Urinary bladder (tissue), 4 donors: ENCODE measurements at places on chromosomes 7 and 10.

- DNase-seq, result no peak
These were observed 28.5 kb downstream of the EPC1 start for GRCh38 chr10:32318476-32318896.

DNA sequence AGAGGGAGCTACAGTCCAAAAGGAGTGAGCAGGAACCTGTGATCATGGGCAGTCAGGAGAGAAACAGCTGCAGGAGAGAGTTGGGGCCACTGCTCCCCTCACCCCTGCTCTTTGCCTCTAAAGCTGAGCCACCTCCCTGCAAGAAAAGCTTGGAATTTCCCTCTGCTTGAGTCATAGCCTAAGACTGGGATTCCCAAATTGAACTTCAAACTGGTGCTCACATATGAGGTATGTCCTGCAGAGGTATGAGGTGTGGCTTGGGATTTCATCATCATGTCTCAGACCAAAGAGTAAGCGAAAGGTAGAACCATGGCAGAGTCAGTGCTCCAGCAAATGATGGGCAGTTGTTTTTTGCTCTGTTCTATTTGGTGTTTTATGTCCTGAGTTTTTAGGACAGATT, 237.1 kb upstream of the NRP1 start:
- DNase-seq, result no peak

DNA sequence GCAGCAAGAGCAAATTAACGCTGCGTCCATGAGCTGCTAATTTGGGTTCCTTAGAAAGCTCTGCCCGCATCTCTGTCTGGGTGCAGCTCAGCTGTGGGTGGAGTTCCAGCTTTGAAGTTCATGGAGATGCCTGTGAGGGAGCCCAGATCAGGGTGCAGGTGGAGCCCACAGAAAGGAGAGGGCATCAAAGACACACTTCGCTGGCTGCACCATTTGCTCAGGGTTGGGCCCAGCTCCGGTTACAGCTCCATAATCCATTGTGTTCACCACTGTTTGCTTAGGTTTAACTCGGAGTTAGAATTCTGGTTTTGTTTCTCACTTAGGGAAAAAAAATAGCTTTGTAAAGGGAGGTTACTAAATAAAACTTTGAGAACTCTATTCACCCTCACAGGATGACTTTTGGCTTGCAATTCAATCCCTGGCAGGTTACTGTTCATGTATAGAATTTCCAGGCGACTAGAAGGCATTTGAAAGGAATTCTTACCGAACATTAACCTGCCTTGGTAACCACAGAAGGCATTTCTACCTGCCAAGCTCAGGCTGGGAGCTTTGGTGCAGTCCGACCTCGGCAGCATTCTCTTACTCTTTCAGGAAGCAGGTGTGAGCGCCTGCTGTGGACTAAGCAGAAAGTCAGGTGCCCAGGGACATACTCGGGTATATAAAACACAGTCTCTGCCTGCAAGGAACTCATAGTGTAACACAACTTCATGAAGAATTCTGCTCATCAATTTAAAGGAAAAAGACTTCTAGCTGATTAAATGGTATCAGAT, 179.5 kb upstream of the RNF32 start:
- DNase-seq, result no peak

DNA sequence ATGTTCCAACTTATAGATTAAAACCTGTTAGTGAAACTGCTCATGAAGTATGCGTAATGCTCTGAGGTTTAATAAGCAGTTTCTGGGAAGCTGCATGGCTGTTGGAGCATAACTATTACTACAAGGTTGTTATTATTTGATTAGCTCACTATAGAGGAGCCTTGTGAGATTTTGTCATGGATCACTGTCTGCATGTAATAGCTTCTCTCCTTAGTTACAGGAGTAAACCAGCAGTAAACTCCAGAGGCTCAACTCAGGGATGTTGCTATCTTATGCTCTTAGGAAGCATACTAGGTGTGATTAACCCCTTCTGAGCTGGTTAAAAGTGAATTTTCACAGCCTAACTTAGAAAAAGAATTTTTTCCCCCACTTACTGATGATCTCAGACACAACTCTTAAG, 63.6 kb upstream of the IFRD1 start:
- DNase-seq, result no peak

DNA sequence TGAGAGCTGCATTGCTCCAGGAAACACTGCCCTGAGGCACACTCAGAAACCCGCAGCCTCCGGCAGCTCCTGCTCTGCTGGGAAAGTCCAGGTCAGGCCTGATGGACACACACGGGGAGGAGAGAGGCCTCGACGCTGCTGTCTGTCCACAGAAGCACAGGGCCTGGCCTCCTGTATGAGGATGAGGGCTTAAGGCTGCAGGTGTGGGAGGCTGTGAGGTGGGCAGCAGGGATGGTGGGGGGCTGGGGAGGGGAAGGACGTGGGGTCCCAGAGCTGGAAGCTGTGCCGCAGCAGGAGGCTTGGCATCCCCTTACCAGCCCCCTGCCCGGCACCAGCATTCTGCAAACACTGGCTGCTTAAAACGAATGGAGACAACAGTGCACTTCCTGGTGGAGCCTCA, 186.2 kb downstream of the DNAJB6 start:
- DNase-seq, result no peak

DNA sequence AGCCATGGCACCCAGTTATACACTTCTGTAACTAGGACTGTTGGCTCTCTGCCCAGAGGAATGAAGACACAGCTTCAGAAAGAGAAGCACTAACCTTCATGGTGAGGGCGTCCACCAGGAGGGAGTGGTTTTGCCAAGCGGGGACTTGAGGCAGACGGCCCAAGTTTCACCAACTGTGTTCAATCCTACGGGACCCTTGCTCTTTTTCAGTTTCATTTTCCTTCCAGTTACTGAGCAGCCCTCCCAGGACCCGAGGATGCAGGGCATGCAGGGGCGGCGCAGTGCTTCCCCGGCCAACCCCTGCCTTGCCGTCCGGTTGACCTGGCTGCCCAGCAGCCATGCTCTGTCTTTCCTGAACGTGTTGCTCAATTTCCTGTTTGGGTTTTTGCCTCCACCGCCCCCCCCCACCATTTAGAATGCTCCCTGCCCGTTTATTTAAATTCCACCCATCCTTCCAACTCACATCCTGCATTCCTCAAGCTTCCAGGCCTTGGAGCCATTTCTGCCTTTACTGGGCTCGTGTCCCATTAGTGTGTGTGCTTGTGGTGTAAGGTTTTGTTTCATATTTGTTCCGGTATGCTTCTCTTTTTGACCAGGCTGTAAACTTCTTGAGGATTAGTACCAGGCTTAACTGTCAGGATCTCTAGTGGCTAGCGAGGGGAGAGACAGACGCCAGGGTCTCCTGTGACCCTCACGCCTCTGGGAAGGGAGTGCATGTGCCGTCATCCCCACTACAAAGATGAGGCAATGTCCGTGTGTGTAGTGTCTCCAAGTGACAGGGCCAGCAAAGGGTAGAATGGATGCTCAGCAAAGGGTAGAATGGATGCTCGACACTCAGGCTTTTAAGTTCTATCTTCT, 31.6 kb downstream of the IL15RA start:
- peak; percentile 36 for DNase-seq

- no peak for DNase-seq
These were observed 10.1 kb downstream of the ACTR1A start for GRCh38 chr10:102492344-102492939.

DNA sequence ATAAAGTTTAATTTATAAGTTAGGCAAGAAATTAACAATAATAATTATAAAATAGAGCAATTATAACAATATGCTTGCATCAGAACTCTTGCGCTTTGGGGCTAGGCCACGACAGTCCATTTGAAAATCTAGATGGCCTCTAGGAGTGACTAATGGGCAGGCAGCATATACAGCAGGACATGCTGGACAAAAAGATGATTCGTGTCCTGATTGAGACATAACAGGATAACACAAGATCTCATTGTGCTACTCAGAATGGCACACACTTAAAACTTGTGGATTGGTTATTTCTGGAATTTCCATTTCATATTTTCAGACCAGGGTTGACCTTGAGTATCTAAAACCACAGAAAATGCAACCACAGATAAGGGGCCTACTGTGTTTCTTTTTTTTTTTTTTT, 27.5 kb downstream of the CTNNA3 start:
- no peak for DNase-seq

GRCh38 chr7:130933919-130934318, 199.9 kb upstream of the KLF14 start:
- no peak for DNase-seq

- DNase-seq, result no peak
These were observed 1.5 kb downstream of the KMT2E start for GRCh38 chr7:105015390-105015965.

- DNase-seq, result no peak
These were observed 336.2 kb downstream of the DPP6 start for GRCh38 chr7:154388412-154388811.

DNA sequence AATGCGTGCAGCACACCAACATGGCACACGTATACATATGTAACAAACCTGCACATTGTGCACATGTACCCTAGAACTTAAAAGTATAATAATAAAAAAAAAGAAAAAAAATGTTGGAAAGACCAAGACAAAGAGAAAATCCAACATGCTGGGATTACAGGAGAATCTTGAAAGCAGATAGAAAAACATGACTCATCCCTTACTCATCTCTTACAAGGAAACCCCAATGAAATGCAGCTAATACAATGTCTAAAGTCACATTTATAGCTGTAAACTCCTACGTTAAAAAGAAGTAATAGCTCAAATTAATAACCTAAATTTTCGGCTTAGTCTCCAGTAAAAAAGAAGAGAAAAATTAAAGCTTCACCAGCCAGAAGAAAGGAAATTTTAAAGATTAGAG, 47.5 kb upstream of the DGKB start:
- DNase-seq, result no peak

DNA sequence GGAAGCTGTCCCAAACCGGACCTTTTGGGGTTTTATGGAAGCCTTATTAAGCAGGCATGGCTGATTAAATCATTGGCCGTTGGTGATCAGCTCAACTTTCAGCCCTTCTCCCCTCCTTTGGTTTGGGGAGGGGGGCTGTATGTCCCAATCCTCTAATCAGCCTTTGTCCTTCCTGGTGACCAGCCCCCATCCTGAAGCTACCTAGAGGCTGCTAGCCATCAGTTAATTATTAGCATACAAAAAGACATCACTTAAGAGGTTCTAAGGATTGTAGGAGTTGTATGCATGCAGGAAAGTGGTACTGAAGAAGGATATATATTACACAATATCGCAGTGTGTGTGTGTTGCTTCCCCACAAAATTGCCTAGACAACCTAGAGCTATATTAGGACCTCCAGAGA, 553.3 kb upstream of the FZD8 start:
- DNase-seq, result no peak
